ENCODE measurements at places on chromosomes 1 and 21.

GRCh38 chr1:185646202-185646683 is 87.9 kb upstream of the HMCN1 start:
- peak; percentile 97 for DNase-seq

GRCh38 chr1:117664314-117664713 is 58.5 kb downstream of the TENT5C start:
- DNase-seq, result no peak

GRCh38 chr1:9841460-9841859 is 17.7 kb upstream of the CLSTN1 start:
- DNase-seq, result no peak

DNA sequence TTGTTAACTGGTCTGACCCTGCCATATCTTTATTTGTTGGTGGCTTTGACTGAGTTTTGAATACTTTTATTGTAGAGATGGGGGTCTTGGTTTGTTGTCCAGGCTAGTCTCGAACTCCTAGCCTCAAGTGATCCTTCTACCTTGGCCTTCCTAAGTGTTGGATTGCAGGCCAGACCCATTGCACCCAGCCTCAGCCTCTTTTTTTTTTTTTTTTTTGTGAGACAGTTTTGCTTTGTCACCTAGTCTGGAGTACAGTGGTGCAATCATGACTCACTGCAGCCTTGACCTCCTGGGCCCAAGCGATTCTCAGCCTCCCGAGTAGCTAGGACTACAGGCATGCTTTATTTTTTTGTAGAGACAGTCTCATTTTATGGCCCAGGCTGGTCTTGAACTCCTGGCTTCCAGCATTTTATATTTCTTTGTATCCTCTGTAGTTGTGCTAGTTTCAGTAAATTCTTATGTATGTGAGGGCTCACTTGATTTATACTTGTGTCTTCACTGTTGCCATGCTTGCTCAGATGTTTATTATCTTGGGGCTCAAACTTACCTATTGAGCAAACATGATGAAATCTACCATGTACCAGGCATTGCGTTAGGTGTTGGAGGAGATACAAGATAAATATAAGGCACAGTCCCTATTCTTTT is 24.1 kb downstream of the THRAP3 start:
- DNase-seq, result peak; percentile 76

DNA sequence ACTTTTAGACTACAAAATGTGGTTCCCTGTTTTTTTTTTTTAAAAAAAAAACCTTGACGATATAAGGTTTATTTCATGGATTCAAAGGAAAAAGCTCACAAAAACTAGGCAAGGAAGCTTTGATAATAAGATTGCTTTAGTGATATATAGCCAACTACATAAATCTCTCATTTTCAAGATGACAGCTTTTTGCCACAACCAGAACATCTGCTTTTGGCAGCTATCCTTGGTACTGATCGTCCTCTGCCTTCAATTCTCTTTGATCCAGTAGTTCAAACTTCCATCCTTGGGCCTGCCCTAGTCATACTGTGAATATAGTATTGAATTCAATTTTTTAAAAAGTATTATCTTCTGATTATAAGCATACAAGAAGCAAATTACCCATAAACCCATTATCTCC is 72.9 kb upstream of the CD53 start:
- no peak for DNase-seq

DNA sequence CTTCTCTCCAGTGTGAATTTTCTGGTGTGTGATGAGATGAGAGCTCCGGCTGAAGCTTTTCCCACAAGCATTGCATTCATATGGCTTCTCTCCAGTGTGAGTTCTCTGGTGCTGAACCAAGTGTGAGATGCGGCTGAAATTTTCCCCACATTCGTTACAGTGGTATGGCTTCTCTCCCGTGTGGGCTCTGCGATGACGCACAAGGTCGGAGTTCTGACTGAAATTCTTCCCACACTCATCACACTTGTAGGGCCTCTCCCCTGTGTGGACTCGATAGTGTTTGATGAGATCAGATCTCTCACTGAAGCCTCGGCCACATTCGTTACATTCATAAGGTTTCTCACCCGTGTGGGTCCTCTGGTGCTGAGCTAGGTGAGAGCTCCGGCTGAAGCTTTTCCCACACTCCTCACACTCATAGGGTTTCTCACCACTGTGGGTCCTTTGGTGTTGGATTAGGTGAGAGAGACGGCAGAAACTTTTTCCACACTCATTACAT is 7.4 kb downstream of the ZNF436 start:
- peak; percentile 27 for DNase-seq

- no peak for DNase-seq
These were observed 18.5 kb downstream of the NCF2 start for GRCh38 chr1:183571678-183572268.

GRCh38 chr1:64172458-64172983 is 30.9 kb upstream of the UBE2U start:
- DNase-seq, result no peak

GRCh38 chr21:43970551-43970950 is 41.6 kb upstream of the TRAPPC10 start:
- DNase-seq, result no peak

DNA sequence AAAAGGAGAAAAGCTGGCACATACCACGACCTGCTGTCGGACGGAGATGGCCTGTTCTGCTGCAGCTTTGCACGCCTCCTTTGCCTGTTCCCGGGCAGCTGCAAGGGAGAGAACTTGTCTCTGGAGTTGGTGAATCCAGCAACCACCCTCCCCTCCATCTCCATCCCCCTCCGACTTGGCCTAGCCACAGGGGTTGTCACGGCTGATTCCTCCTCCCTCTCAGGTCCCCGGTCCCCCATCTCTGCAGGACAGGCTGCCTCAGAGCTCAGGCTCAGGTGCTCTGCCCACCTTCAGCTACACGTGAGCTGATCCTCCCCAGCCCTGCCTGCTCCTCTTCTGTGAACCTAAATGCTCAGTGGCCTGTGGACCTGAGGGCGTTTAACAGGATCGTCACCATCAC is 11.1 kb upstream of the SRM start:
- DNase-seq, result no peak

DNA sequence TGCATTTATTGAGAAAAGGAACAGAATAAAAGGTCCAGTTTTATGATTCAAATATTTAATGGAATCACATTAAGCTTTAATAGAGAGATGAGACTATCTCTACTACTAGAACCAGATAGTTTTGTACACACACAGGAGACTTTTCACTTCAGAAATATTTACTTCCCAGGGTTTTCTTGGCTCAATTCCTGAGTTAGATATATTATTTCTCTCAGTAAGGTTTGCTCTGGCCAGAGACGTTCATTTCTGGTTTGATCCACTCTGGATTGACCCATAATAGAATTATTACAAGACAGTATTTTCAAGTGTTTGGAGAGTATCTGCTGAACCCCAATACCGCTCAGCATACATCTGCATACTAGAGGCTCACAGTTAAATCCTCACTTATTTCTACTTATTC is 1.3 kb upstream of the RCOR3 start:
- DNase-seq, result peak; percentile 14

DNA sequence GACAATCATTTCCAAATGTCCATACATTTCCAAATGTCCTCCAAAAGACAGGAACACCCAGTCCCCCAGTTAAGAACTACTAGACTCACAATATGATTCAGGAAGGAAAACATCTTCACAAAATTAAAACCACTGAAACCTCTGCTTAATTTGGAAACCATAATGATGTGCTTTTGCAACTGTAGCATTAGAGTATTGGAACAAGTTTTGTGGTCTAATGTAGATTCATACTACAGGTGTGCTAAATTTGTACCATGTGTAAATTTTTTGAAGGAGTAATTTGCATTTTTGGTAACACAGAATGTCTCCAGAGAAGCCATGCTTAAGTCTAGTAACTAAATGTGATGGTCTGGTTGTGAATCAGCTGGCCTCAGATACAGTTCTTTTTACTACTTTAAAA is 129.6 kb downstream of the DPYD start:
- DNase-seq, result no peak

DNA sequence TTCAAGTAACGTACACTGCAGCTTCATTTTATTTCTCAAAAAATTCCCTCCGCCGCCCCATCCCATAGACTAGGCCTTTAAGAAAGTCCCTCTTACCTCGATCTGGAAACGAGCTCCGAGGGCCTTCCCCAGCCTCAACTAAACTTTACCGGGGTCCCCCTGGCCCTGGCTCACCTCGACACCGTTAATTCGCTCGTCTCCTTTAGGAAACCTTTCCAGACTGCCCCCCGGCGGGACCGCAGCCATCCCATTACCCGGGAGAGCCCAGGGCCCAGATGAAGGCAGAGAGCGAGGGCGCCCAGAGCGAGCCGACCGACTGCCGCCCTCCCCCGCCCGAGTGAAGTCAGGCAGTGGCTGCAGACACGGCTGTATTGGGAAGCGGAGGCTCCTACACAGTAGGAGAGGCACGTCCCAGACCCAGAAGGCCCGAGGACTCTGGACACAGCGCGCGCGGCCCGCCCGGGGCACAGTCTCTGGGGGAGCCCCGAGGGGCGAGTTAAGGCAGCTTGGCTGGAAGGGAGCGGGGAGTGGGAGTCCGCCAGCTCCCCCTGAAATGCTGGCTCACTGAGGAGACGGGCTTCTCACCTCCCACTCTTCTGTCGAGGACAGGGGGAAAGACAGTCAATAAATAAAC is 14.6 kb downstream of the SEMA6C start:
- no peak for DNase-seq

GRCh38 chr1:8875216-8875861 is 3.1 kb downstream of the ENO1 start:
- DNase-seq, result no peak

DNA sequence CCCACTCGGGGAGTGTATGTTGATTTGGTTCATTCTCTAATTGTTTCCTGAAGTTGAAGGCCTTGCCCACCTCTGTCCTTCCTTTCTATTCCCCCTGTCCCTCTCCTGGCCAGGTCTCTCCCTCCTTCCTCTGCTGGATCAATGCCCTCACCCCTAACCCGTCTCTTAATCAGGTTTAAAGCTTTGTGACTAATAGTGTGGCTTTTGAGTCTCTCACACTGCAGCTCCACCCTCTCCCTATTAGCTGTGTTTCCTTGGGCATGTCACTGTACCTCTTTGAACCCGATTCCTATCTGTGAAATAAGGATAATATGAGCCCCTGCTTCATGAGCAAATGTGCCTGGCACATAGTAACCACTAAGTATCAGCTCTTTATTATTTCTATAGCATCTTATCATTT is 20.5 kb downstream of the AHDC1 start:
- no peak for DNase-seq

DNA sequence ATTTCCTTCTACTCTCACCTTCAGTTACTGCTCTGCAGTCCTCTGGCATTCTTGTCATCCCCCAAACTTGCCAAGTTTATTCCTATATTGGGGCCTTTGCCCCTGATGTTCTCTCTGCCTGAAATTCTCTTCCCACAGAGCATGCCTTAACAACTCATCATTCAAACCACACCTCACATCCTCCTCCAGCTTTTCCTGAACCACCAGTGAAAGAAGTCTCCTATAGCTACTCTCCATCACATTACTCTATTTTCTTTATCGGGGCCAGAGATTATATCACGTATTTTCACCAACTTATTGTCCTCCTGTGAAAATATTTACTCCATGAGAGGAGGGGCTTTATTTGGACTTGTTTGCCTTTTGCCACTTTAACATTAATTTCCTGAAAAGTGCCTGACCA is 32.1 kb downstream of the EXTL2 start:
- DNase-seq, result no peak

GRCh38 chr1:151953409-151954094 is 40.1 kb downstream of the S100A10 start:
- no peak for DNase-seq

GRCh38 chr1:67281244-67281643 is 26.4 kb upstream of the IL12RB2 start:
- no peak for DNase-seq

- DNase-seq, result no peak
These were observed 19.4 kb downstream of the KRTAP10-1 start for GRCh38 chr21:44520326-44521300.

GRCh38 chr1:232486454-232487207 is 143.3 kb downstream of the SIPA1L2 start:
- no peak for DNase-seq

GRCh38 chr1:107291987-107292386 is 151.1 kb downstream of the NTNG1 start:
- no peak for DNase-seq

DNA sequence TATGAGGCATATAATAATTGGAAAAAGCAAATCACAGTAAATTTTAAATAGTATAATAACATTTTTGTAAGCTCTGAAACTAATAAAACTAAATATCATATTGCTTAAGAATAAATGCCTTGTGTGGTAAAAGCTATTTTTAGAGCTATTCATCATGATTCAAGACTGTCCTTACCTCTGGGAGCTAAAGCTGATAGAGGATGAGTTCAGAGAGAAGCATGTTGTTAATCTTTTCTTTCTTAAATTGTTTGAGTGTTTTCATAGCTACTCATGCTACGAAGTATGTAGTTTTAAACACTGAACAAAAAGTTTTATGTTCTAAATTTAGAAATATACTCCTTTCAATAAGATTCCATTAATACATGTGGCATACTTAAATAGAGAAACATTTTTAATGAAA is 30.5 kb downstream of the IFI16 start:
- no peak for DNase-seq

DNA sequence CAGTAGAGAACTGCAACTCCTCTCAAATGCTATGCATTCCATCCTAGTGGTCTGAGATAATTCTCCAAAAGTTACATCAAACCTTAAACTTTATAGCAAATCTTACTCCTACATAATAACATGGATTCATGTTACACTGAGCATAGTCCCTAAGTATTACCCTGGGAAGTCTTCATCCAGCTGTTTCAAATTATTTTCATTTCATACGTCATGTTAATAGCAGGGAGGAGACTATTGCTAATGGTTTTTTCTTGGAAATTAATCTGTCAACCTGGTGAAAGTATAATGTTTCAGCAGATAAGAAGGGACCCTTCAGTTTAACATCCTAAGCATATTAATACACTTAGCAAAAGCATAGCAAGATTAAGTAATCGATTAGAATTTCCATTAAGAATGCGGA is 318.1 kb downstream of the USP25 start:
- no peak for DNase-seq

- DNase-seq, result no peak
These were observed 159.1 kb upstream of the CSF3R start for GRCh38 chr1:36641776-36642175.

- no peak for DNase-seq
These were observed 44.2 kb downstream of the KLHL20 start for GRCh38 chr1:173758980-173759379.

- DNase-seq, result no peak
These were observed 8.8 kb upstream of the PEAR1 start for GRCh38 chr1:156884560-156885184.

DNA sequence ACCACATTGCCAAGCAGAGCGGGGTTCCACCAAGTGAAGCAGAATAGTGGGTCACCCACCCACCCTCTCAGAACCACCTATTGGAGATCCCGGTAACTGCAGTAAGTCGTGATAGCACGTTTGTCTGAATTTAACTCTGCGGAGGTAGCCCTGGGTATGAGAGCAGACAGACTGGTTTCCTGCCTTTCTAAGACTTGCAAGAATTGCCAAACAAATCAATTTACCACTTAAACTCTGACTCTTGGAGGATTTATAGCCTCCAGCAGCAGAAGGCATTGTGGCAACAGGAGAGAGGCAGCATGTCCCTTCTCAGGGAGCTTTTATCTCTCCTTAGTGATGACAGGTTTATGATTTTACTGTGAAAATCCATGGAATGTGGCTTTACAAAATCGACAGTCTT is 287.9 kb upstream of the FMN2 start:
- DNase-seq, result no peak

Measured in ACHN (cell line).